T-helper 17 cell (primary cell): ENCODE measurements at places on chromosomes 2 and 18. TPM values are rescaled to one million over a fixed set of nuclear protein-coding genes. Genes with fewer than 3 reads are reported as not detected.

The SRD5A2 gene
- total RNA-seq = not detected

The POTEC gene
- total RNA-seq = not detected

The ONECUT2 gene
- not detected for total RNA-seq

- no peak overlapping the region for H3K4me3 ChIP-seq
- H3K4me1 ChIP-seq = peaks cover 4% of the 10 kb centered on the region
- no peak for DNase-seq
- no peaks in the 10 kb centered on the region for H3K27me3 ChIP-seq
- peak overlapping the region; percentile 29 for H3K27ac ChIP-seq
Observed at GRCh38 chr18:12028040-12028628, 46.8 kb downstream of the IMPA2 start.

DNA sequence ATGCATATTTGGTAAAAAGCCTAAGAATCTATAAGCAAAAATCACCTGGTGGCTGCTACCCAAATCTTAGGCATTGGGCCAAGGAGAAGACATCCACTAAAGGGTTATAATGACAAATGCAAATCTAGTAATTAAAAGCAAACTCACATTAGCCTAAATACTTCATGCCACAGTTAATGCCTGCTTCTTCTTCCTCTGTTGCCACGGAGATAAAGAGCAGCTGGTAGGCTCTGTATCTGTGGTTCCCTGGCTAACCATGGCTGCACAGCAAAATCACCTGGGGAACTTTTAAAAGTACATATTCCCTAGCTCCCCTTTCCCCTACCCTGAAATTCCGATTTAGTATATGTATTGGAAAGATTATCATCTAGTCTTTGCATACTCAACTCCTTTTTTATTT is 114.3 kb downstream of the LNPK start:
- no peaks in the 10 kb centered on the region for H3K4me1 ChIP-seq
- peaks cover 51% of the 10 kb centered on the region for H3K27me3 ChIP-seq
- H3K36me3 ChIP-seq = no peaks in the 10 kb centered on the region
- H3K27ac ChIP-seq = no peak overlapping the region
- no peak for DNase-seq

GRCh38 chr2:100643906-100644501 is 81.2 kb downstream of the PDCL3 start:
- H3K4me1 ChIP-seq = peaks cover 39% of the 10 kb centered on the region
- DNase-seq = no peak
- H3K4me3 ChIP-seq = peak overlapping the region; percentile 90
- H3K27ac ChIP-seq = peak overlapping the region; percentile 89
- H3K36me3 ChIP-seq = no peaks in the 10 kb centered on the region
- H3K27me3 ChIP-seq = no peaks in the 10 kb centered on the region

GRCh38 chr2:9661261-9661660 is 30.5 kb upstream of the YWHAQ start:
- H3K4me3 ChIP-seq = no peak overlapping the region
- no peaks in the 10 kb centered on the region for H3K36me3 ChIP-seq
- peak overlapping the region; percentile 53 for H3K27ac ChIP-seq
- H3K27me3 ChIP-seq = no peaks in the 10 kb centered on the region
- DNase-seq = no peak

DNA sequence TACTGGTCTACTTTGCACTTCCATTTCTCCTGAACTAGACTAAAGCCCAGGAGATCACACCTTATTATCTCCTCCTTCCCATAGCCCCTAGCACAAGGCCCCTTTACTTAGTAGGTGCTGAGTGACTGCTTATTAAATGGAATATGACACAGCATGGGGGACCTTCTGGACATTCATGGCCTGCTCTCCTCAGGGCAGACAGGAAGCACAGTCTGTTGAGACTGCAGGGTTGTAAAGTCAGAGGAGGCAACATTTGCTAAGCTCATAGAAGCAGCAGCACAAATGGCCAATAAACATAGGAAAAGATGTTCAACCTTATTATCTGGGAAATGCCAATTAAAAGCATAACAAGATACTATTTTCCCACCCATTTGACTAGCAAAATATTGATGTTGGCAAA is 75.3 kb downstream of the DNMT3A start:
- peak overlapping the region; percentile 78 for H3K27ac ChIP-seq
- H3K4me1 ChIP-seq = peaks cover 29% of the 10 kb centered on the region
- H3K27me3 ChIP-seq = no peaks in the 10 kb centered on the region
- peaks cover 14% of the 10 kb centered on the region for H3K36me3 ChIP-seq

DNA sequence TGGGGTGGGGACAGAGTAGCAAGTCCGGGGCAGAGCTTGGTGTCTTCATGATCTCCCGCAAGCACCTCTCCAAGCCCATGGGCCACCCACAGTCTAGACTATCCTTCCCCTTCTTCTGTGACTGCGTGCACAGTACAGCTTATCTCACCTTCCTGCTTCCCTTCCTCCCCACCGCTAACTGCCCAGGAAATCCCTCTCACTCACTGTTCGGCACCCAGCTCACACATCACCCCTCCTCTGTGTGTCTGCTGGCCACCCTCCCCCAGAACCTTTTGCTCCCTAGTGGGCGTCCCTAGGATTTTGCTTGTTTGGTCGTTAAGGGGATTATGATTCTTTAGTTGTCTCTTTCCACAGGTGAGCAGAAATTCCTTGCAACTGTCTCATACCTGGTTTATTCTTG is 31.5 kb upstream of the SMAD7 start:
- no peak for DNase-seq
- no peaks in the 10 kb centered on the region for H3K36me3 ChIP-seq
- H3K27ac ChIP-seq = no peak overlapping the region
- no peak overlapping the region for H3K4me3 ChIP-seq

GRCh38 chr2:58099096-58099769 is 52.6 kb downstream of the VRK2 start:
- peaks cover 9% of the 10 kb centered on the region for H3K36me3 ChIP-seq
- no peak overlapping the region for H3K4me3 ChIP-seq
- H3K27me3 ChIP-seq = no peaks in the 10 kb centered on the region
- peaks cover 10% of the 10 kb centered on the region for H3K4me1 ChIP-seq
- H3K27ac ChIP-seq = no peak overlapping the region

GRCh38 chr2:30155202-30155601 is 8.4 kb downstream of the YPEL5 start:
- no peak overlapping the region for H3K4me3 ChIP-seq
- peaks cover 13% of the 10 kb centered on the region for H3K36me3 ChIP-seq
- peak overlapping the region; percentile 95 for H3K27ac ChIP-seq
- H3K27me3 ChIP-seq = no peaks in the 10 kb centered on the region
- peaks cover 41% of the 10 kb centered on the region for H3K4me1 ChIP-seq

DNA sequence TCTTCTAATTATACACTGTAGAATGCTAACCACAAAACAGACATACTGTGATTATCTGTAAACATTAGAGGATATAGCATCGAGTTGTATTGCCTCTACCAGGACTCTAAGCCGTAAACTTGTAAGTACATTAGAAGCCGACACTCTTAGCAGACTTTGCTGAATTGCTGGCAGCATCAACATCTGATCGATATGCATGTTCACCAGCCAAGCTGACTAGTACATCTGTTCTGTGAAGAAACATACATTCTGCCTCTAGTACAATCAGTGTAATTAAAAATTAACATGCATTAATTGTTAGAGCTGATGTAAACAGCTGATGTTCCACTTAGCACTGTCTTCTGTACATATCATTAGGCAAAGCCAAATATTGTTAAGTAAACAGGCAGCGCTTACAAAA is 502.2 kb downstream of the NR4A2 start:
- no peak overlapping the region for H3K4me3 ChIP-seq
- DNase-seq = no peak
- H3K27me3 ChIP-seq = no peaks in the 10 kb centered on the region
- H3K4me1 ChIP-seq = no peaks in the 10 kb centered on the region
- no peak overlapping the region for H3K27ac ChIP-seq

- no peaks in the 10 kb centered on the region for H3K27me3 ChIP-seq
- peaks cover 37% of the 10 kb centered on the region for H3K4me1 ChIP-seq
- DNase-seq = no peak
- H3K36me3 ChIP-seq = peaks cover 7% of the 10 kb centered on the region
Observed at GRCh38 chr18:63284827-63285733, 34.5 kb downstream of the BCL2 start.

DNA sequence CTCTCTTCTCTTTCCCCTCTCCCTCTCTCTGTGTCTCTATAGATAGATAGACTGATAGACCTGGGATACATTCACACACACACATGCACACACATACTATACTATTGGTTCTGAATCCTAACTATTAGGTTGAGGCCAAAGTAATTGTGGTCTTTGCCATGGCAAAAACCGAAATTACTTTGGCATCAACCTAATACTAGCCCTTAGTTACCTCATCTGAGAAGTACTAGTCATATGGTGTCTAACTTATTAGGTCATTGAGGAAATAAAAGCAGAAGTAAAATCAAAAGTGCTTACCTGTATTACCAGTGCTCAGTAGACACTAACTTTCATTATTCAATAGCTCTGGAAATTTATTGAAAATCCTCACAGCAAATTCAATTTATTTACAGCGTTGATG is 451.5 kb downstream of the EPHA4 start:
- no peak overlapping the region for H3K27ac ChIP-seq
- H3K4me1 ChIP-seq = no peaks in the 10 kb centered on the region
- no peaks in the 10 kb centered on the region for H3K36me3 ChIP-seq
- H3K4me3 ChIP-seq = no peak overlapping the region
- no peak for DNase-seq

DNA sequence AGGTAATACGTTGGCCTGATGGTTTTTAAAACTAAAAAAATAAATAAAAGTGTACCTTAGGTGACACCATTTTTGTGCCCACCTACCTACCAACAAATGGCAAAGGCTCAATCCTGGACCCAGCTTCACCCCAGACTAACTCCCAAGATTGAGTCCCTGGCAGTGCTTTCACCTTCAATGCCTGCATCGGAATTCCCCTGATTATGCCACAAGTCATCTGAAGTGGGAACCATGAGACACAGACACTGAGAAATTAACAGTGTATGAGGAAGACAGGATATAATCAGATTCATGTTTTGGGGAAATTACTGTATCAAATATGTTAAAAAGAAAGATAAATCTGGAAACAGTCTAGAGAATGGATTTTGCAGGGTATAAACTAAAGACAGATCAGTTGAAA is 41.6 kb downstream of the ZBTB14 start:
- H3K4me3 ChIP-seq = no peak overlapping the region
- no peaks in the 10 kb centered on the region for H3K27me3 ChIP-seq
- DNase-seq = no peak
- peaks cover 2% of the 10 kb centered on the region for H3K4me1 ChIP-seq
- no peak overlapping the region for H3K27ac ChIP-seq
